ENCODE measurements at places on chromosomes 1 and 21.

DNA sequence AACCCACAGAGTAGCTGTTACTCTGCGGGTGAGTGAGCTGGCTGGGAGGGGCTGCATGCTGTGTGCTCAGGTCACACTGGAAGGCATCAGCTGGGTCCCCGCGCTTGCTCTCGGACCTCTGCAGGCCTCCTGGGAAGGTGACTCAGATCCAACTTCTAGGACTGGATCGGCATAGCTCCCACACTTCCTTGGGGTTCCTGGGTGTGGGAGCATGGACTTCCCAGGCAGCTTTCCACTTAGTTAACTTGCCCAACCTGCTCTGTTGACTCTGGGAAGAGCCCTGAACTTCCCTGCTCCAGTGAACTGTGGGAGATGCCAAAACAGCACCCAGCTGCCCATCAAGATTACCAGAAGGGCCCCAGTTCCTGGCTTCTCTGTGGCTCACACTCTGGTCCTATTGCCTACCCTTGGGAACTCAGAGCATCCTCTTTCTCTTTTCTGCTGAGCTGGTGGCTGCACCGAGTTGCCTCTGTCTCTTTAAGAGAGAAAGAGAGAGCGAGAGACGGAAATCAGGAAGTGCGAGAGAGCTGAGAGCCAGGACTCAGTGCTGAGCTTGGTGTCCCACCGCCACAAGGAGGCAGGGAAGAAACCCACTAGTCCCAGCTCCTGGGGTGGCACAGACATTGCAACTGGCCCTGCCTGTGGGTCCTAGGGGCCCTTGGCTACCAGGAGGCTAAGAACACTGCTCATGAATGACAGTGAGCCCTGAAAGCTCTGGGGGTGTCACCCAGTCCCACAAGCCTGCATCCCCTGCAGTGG is at the start of gene IKBKE:
TSS of gene IKBKE (plus strand) at position 544 of the 759 bp plus-strand sequence. CDS start 2,752 bp downstream, outside the sequence.
- DNase-seq, result peak; percentile 74

GRCh38 chr1:82013702-82014101 is 213.0 kb downstream of the ADGRL2 start:
- DNase-seq, result no peak

DNA sequence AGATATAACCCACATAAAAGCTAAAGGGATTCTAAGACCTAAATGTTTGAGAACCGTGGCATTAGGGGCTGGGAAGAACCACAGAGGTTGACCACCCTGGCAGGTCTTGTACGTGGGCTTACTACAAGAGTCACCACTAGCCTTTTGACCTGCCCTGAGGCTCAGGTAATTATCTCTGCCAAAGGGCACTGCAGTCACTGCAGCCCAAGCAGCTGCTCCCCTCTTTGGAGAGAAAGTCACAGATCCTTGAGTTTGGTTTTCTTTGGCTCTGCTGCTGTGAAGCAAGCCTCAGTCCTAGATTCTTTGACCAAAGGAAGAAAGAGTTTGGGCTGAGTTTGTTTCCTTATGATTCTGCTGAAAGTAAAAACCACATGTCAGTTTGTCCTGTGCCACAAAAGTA is 11.6 kb downstream of the PARK7 start:
- no peak for DNase-seq

GRCh38 chr1:167198518-167199133 is 22.1 kb upstream of the POU2F1 start:
- DNase-seq, result no peak

GRCh38 chr21:45737485-45738166 is 94.1 kb downstream of the PCBP3 start:
- no peak for DNase-seq

DNA sequence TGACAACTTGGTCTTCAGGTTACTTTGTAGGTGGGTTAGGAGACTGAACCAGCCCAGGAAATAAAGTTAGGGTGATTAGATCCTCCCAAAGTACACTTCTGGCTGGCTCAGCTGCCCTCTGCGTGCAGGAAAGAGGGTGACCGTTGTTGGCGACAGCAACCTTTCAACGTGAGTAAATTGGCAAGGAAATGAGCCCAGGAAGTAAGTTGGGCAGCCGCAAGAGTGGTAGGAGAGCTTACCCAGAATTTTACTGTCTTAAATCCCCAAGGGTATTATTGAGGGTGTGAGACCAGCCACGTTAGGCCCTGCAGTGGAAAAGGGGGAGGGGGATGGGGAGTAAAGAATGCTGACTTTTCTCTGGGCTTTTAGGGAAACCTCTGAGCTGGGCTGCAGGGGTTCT is 1.6 kb downstream of the TENT5C start:
- peak; percentile 78 for DNase-seq

DNA sequence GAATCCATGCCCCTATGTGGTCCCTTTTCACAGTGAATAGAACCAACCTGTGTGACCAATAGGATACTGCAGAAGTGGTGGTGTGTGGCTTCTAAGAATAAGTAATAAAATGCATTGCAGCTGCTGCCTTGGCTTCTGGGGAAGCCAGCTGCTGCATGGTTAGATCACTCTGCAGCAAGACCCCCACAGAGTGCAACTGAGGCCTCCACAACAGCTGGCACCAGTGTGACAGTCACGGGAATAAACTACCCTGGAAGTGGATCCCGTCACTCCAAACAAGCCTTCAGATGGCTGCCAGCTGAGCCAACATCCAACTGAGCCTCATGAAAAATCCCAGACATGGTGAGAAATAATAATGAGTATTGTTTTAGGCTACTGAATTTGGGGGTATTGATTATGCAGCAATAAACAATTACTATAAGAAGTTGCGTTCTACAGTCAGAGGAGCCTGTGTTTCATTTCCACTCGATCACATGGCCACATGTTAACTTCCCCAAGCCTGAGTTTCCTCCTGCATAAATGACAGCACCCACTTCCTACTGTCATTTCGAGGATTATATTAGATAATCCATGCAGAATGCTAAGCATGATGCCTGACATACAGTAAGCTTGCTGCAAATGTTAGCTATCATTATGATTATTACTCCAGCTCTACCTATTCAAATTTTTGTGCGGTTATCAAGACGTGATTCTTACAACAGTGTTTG is 20.8 kb upstream of the COG2 start:
- DNase-seq, result no peak

DNA sequence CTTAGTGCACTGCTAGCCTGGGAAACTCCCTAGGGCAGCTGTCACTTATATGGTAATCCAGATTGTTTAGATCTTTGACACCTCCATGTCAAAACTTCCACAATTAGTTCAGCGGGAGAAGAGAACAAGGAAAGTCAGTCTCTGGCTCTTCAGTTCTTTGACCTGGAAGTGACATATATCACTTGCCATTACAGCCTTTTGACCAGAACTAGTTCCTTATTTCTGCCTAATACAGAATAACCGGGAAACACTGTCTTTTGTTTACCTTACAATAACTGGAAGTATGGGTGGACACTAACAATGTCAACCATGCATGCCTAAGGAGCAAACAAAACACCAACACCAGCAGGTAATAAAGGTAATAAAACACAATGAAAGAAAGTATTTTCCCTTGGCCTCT is 68.3 kb downstream of the C4BPA start:
- no peak for DNase-seq
